ENCODE measurements at places on chromosomes 12 and 14.

DNA sequence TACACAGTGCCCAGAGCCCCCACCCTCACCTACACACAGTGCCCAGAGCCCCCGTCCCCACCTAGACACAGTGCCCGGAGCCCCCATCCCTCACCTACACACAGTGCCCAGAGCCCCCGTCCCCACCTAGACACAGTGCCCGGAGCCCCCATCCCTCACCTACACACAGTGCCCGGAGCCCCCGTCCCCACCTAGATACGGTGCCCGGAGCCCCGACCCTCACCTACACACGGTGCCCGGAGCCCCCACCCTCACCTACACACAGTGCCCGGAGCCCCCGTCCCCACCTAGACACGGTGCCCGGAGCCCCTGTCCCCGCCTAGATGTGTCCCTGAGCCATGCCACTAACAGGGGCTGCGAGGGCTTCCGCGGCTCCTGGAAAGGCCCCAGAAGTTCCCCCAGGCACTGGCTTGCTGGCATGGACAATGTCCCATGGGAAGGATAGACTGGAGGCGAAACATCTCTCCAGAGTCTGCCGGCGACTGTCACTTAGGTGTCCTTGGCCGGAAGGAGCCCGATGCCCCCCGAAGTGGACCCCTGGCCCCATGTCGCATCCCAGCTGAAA is 146.0 kb downstream of the PIWIL1 start:
- no peak for ATAC-seq

- ATAC-seq: no peak
Observed at GRCh38 chr14:53109105-53110041, 43.8 kb downstream of the DDHD1 start.

DNA sequence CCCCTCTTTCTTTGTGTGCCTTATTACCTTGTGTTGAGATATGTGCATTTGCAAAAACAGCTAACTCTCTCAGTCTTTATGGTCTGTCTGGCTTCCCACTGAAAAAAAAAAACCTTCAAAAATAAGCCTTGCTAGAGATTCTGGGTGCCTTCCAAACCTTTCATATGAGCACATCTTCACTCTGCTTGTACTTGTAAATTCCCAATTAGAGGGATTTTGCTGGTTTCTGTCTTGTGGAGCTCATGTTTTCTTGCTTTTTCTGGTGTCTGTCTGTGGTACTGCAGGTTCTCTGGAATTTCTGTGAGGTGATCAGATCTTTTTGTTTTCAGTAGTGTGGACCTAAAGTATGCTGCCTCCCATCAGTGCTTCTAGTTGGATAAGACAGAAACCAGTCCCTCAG is 100.1 kb downstream of the PIK3C2G start:
- ATAC-seq: no peak

DNA sequence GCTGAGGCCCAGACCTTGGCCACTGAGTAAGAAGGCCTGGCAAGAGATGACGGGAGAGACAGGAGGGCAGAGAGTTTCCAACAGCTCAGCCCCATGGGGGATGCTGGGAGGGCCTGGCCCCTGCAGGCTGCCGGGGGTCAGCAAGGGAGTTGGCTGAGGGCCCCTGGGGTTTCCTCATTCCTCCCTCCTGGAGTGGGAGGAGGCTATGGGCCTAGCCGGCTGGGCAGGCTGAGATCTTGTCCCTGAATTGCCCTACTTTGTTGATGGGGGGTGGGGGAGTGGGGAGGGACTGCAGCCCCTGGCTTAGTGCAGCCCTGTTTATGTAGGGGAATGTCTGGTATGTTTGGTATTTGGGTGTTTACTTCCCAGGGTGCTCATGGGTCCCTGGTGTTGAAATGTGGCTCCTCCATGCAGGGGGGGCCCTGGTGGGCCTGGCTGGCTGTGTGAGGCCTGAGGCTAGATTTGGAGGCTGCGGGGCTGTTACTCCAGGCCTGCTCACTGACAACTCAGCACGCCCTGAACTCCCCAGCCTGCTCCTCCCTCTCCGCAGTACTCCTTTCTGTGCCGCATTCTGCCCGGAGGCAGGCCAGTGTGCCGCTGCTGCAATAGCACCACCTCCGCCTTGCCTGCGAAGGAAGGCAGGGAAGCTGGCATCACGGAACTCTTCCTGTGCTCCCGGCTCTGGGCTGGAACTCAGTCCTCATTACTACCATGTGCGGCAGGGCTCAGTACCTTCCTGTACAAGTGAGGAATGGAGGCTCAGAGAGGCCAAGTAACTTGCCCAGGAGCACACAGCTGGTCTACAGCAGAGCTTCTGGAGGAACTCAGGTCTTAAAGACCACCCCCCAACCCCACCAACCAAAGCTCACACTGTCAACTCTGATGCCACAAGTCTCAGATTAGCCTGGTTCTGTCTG is 25.3 kb downstream of the JDP2 start:
- ATAC-seq: peak; percentile 83

GRCh38 chr14:81033698-81034240 is 78.3 kb downstream of the TSHR start:
- no peak for ATAC-seq

- ATAC-seq: no peak
Observed at GRCh38 chr12:51330186-51330585, 6.2 kb upstream of the BIN2 start.

DNA sequence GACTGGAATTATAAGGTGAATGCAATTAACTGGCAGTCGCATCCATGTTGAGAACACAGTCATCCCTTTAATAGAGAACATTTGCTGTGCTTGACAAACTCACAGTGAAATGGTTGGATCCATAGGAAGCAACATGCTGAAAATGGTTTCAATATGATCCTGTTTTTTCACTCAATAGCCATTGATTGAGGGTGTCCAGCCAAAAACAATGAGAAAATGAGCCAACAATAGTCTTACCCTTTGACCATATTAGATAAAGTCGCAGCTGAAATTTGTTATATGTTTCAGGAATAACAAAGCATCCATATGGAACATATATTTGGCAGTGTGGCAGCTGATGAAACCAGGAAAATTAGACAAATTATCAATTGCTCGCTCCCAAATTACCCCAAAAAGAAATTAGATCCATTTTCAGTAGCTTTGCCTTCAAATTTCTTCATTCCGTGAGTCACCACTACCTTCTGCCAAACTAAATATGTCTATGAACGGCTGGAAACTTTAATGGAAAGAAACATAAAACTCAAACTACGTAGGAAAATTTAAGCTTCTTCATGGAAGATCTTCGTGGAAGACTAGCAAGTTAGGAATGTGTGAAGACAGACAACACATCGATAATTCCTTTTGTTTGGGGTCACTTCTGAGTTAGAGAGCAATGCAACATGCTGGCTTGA is 17.4 kb downstream of the IGF1 start:
- ATAC-seq: no peak

DNA sequence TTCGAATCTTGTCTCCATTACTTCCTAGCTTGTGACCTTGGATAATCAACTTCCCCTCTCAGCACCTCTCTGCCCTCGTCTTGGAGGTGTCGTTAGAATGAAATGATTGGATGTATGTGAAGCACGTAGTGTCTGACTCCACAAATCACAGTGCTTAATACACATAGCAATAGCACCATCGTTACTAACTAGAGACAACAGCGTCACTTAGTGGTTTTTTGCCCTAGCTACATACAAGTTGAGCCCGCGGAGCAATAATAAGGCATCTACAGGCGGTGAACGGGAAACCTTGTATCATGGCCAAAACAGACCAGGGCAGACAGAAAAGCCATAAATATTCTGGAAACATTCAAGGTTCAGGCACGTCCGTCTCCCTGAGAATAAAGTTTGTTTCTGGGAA is 154.9 kb downstream of the ASCL4 start:
- ATAC-seq: peak; percentile 31

- no peak for ATAC-seq
Observed at GRCh38 chr12:76964784-76965571, 86.2 kb upstream of the CSRP2 start.

GRCh38 chr14:75196468-75196867 is 20.1 kb upstream of the TMED10 start:
- ATAC-seq: no peak

- ATAC-seq: no peak
Observed at GRCh38 chr12:94261119-94261518, 112.7 kb downstream of the PLXNC1 start.

- ATAC-seq: no peak
Observed at GRCh38 chr12:114414031-114414865, 8.3 kb upstream of the TBX5 start.

DNA sequence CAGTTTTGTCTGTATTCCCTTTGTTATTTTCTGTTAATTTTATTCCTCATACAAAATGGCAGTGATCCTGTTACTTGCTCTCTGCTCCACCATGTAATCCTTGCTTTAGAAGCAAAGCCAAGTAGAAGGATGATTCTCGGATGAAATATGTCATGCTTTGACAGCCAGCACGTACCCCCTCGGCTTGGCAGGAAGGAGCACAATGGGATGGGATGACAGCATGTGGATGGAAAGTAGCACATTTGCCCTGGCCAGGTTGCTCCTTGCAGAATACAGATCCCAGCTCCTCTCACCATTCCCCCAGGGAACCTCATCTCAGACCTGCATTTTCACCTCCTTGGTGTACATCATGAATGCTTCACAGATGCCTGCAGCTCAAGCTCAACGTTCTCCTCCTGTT is 35.1 kb upstream of the ATF1 start:
- ATAC-seq: no peak

DNA sequence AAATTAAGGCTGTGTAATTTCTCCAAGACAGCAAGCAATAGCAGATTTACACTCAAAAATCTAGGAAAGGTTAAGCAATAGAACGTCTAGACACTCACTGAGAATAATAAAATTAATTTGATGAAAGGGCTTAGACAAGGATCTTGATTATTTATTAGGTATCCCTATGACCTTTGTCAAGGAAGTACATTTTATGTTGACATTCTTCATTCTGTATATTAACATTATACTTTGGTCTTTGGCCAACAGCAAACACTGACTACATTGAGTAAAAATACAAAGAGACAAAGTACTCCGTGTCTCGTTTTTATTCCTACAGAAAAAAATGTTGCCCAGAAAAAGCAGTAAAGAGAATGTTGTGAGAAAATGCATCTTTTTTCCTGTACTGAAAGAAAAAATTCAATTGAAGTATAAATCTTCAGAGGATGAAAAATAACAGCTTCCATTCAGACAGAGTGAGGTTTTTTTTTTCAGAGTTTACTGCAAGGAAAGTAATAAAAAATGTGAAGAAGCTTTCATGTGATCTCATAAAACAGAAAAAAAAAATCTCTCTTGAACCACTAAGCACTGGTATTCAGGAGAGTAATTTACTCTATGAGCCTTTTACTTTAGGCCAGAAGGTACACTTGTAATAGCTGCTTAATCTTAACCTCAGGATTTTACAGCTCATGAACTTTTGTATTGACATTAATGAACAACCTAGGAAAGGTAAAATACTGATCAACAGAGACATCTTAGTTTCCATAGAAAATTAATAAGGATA is 605.0 kb downstream of the FSCB start:
- ATAC-seq: no peak

- ATAC-seq: no peak
Observed at GRCh38 chr14:81386290-81386745, 13.8 kb downstream of the STON2 start.

GRCh38 chr14:104794993-104795780 is at the start of gene AKT1:
TSS of gene AKT1 (minus strand) at chr14:104795748. CDS start at chr14:104792643, 3,105 bp downstream.
- ATAC-seq: peak; percentile 50

DNA sequence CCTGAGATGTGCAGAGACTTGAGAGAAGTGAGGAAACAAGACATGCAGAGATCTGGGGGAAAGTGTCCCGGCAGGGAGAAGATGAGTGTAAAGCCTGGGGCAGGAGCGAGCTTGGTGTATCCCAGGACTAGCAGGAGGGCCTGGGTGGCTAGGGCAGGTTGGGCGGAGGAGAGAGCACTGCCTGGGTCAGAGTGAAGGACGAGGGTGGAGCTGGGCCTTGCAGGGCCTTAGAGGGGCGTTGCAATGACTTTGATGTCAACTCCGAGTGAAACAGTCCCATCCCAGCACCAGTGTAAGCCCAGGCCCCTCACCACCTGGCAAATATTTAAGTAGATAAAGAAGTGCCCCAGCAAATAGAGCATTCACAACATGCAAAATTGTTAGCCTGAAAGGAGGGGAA is 24.2 kb upstream of the RFLNA start:
- ATAC-seq: no peak

GRCh38 chr14:102315121-102315520 is 4.4 kb upstream of the ZNF839 start:
- no peak for ATAC-seq

GRCh38 chr12:11580125-11580751 is 69.2 kb upstream of the ETV6 start:
- peak; percentile 81 for ATAC-seq

DNA sequence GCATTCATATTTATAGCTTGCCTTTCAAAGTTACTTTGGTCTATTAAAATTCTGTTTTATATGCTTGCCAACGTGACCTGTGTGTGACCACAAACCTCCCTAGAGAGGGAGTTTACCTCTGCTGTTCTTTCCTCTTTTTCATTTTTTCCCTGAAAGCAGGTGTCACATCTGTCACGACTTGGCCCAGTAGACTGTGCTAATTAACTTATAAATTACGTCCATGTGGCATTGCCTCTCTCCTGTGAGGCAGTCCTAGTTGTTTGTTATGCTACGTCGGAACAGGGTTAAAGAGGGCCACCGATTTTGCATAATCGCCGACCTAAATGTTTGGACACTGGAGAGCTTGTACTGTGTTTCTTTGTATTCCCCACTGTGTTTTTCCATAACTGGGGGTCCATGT is 343.9 kb upstream of the FLRT2 start:
- no peak for ATAC-seq

GRCh38 chr14:77489041-77489440 is 9.6 kb downstream of the ISM2 start:
- no peak for ATAC-seq

DNA sequence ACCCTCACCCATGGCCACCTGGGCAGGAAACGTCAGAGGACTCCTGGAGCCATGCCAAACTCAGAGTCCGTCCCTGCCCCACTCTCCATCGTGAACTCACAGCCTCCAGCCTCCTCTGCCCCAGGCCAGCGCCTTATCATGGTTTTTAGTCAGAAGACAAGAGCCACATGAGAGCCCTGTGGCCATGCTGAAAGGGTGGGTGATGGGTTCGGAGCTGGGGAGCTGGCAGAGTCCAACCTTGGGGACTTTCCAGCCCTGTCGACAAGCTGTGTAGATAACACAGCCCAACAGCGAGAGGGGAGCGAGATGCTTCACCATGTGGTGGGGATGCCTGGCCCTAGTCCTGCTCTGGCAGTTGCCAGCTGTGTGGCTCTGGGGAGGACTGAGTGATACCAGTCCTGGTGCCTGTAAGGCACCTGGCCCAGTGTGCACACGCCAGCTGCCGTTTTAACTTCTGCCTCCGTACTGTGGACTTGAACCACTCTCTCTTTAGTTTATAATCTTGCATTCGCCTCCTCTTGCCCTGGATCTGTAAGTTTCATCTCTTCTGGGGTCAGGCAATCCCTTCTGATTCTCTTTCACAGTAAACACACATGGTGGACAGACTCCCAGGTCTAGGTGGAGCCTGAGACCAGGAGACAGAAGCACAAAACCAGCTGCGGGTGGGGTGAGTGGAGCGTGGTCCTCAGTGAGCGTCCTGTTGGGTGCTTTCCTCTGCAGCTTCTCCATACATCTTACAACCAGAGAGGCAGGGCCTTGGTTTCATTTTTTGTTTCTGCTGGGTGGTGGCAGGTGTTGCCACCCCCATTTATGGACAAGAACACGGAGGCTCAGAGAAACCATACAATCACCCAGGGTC is 55.3 kb downstream of the RIN3 start:
- ATAC-seq: no peak
